ENCODE measurements at places on chromosomes 5 and 9.

GRCh38 chr5:95422838-95423237 lies 31.7 kb downstream of the FAM81B start:
- DNase-seq, result no peak

GRCh38 chr5:141734501-141735229 lies 52.6 kb upstream of the ARAP3 start:
- DNase-seq, result peak; percentile 18

GRCh38 chr5:180648658-180649296 lies 623 bp downstream of the FLT4 start:
- DNase-seq, result no peak

DNA sequence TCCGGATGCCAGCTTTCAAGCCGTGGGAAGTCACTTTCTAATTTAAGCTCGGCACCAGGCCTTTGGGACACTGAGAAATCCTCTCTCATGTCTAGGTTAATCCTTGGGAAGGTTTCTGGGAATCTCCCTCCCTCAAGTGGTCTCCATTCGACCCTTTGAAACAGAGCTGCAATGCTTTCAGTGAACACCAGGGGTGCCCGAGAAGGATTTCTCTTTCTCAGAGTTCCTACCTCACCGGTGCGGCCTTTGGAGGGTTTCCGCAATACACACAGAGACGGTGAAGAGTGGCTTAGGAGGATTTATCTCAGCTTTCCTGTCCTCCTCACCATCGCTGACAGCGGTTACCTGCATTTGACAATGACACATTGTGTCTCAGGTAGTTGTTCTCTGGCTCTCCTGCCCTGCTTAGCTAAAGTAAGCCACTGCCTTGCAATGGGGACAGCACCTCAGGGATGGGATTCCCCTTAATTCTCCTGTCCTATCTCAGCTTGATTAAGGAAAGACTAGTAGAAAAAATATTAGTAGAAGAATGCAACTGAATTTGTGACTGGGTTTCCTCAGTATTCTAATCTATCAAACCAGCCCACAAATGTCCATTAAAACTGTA lies 180.6 kb downstream of the GABRG2 start:
- no peak for DNase-seq

- no peak for DNase-seq
These were observed 4.1 kb downstream of the HMGCS1 start for GRCh38 chr5:43309122-43309521.

GRCh38 chr9:83401328-83401900 lies 136.8 kb downstream of the FRMD3 start:
- no peak for DNase-seq

DNA sequence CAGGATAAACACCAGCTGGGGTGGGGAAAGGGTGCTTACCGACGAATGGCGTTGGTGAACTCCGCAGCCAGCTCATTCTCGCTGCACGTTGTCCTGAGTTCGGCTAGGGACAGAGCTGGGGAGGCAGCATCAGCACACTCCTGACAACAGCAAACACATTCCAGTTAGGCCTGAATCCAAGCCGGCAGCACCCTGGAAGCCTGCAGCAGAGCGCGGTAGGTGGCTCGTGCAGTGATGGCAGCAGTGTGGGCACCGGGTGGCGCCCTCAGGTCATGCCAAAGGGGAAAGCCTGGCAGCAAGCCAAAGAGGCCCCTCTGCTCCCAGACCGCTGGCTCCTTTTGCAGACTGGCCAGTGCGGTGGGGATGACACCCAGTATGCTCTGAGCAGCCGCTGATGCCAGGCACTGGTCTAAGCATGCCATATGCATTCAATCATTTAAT lies 66.9 kb downstream of the DCP2 start:
- DNase-seq, result no peak

DNA sequence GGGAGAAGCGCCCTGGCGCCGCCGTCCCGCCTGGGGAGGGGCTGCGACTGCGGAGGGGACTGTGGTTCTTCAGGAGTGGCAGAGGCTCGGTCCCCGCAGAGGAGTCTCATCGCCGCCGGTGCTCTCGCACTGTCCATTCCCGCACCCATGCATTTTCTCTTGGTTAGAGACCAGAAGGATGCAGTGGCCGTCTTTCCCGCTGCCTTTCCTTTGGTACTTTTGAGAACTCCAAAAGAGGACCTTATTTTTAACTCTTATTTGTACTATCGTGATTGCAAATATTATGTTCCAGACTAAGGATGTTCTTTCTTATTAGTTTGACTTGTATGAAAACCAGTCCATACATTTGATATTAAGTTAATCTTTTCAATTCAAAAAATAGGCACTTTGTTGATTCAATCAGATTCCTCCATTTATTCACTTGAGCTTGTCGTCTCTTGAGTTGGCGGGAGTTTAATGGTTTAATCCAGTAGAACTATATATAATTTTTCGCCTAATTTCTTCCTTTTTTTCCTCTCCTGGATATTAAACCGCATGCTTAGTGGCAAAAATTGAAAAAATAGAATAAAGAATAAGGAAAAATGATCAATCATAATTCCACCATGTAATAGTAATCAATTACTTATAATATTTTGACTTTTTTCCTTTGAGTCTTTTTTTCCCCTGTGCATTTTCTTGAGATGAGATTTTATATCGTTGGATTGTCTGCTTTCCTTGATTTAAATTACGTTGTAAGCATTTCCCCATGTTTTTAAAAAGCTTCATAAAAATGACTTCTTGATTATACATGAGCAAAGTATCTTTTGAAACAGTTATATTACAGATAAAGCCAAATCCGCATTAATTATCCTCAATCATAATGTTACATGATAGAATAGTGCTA lies 861 bp downstream of the ZFYVE16 start:
- DNase-seq, result peak; percentile 46

DNA sequence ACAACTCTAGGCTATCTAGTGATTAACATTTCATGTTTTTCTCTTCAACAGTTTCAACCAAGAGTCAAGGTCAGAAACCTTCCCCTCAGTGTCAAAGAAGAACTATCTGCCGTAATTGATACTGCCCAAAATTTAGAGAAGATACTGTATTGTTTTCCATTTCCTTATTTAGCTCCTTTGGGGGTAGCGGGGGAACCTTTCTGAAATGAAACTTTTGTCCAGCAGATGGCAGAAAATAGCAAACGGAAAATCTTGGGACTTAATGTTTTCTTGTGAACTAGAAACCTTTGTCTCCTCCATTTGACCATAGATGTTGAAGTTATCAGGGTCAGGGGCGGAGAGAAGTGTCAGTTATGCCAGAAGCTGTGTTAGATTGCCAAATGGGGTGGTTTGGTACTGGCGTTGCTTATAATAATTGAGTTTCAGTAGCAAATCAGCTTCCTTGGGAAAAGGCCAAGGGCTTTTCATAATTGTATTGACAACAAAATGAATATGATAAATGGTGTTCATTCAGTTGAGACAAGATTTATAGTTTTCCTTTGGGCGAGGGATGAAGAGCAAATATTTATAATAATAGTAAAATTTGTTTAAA lies 101.7 kb upstream of the TLX3 start:
- no peak for DNase-seq

- DNase-seq, result no peak
These were observed 65.3 kb upstream of the RUSC2 start for GRCh38 chr9:35424356-35425352.

DNA sequence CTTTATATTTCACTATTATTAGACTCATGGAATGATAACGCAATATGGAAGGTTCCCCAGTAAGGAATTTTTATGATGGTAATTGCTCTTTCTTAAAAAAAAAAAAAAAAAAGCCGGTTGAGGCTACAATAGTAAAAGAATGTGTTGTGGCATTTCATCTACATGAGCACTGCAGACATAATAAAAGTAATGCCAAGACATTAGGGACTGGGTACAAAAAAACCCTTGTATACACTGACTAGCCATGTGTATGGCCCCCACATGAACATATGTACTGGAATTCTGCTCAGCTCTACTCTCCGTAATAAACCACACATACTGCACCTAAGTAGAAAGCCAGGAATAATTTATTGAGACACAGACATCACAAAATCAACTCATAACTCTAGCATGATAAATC lies 218.4 kb downstream of the ADAMTS6 start:
- no peak for DNase-seq

GRCh38 chr5:156974328-156974727 lies 11.3 kb upstream of the TIMD4 start:
- no peak for DNase-seq

DNA sequence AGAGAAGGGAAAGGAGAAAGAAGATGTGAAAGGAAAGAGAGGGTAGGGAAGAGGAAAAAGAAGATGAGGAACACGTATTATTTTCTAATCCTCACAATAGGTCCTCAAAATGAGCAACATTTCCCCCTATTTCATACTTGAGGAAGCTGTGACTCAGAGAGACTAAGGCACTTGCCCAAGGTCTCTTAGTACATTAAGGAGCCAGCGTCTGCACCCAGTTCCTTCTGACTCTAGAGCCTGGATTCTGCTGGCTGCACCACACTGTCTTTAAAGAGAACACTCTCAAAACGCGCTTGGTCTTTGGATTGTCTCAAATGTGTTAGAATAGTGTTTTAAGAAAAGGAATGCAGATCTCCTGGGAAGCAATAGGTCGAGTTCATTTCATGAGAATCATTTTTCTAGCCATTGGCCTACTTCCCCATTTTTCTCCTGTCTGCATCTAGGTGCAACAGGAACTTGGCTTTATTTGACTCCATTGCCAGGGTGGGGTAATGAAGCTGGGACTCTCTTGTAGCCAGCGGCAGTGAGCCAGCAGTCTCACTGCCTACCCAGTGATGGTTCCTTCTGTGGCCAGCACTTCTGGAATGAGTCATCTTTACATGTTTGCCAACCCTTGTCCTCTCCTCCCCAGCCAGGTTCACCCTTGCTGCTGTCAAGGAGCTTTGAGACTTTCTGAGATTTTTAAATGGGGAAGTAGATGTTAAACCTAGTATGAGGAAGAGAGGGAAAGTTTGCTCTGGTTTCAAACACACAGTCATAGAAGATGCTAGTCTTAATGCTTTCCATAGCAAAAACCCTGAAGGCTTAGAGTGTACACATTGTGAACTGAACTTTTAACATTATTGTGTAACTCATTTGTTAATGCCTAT lies 82.7 kb downstream of the DOCK8 start:
- DNase-seq, result no peak

DNA sequence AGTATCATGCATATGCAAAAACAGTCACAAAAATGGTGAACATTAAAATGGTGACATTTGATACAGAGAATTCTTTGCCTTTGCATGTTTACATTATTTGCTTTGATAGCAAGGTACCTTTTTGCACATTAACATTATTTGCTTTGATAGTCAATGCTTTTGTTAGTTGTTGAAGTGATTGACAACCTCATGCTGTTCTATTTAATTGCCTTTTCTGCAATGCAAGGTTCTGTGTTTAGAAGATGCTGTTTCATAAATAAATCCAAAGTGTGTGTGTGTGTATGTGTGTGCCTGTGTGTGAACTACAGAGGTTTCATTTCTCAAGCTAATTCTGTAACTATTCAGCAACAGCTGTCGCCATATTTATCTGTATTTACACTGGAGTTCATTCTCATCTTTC lies 668.7 kb downstream of the NR2F1-AS1 start:
- DNase-seq, result no peak

GRCh38 chr5:127555826-127556225 lies 38.4 kb downstream of the PRRC1 start:
- DNase-seq, result no peak

GRCh38 chr9:132485393-132485792 lies 75.4 kb downstream of the CFAP77 start:
- DNase-seq, result no peak

- no peak for DNase-seq
These were observed 31.4 kb downstream of the COL27A1 start for GRCh38 chr9:114186605-114187289.

DNA sequence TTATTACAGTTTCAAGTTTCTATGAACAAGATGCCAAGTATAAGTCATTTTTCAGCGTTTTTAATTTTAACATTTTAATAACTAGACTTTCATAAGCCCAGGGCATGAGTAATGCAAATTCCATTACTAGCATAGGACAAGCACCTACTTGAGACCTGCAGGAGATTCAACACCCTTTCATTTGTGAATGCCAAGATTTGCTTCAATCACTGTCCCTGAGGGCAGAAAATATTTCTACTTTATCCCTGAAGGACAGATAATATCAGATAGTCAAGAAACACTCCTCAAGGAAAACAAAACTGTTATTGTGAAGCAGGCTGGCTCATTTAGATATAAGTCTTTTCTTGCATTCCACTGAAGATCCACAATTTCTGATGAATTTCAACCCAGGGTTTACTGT lies 27.7 kb upstream of the ZNF622 start:
- no peak for DNase-seq

DNA sequence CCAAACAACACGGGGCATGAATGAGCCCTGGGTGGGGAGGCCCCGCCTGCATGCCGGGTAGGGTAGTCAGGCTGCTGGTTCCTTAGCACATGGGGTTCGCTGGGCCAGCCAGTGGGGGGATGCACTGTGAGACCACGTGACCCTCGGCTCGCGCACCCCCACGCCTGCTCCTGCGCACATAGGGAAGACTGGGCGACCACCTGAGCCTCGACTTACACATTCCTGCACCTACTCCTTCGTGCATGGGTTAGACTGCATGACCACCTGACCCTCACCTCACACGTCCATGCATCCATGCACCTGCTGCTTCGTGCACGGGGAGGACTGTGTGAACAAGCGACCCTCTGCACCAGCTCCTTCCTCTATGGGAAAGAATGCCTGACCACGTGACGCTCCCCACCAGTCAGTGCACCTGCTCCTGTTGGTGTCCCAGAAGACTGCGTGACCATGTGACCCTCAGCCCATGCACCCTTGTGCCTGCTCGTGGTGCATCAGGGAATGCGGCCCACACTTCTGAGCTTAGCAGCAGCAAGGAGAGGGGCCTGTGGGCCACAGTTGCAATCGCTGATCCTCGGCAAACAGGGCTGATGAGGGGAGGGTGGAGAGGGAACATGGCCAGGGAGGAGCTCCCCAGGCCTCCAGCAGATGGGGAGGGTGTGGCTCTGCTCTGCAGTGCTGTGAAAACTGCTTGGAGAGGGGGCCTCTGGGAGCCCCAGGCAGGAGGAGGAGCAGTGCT lies 18.1 kb downstream of the LPCAT1 start:
- DNase-seq, result no peak

GRCh38 chr9:34675048-34675714 lies 12.7 kb upstream of the CCL27 start:
- peak; percentile 56 for DNase-seq

GRCh38 chr5:1536322-1536845 lies 12.6 kb upstream of the LPCAT1 start:
- peak; percentile 77 for DNase-seq

GRCh38 chr5:90940227-90940995 lies 381.8 kb downstream of the ADGRV1 start:
- DNase-seq, result peak; percentile 3

GRCh38 chr5:73298772-73299630 lies 126.0 kb downstream of the TMEM174 start:
- DNase-seq, result no peak

- DNase-seq, result no peak
These were observed 165.2 kb downstream of the NSG2 start for GRCh38 chr5:174210596-174211276.
